Activated T-helper 1 cell treated with Interleukin-2 at 50 U/mL for 16 hours (primary cell): ENCODE measurements at places on chromosomes 16 and 17.

- DNase-seq, result no peak
These were observed 50.0 kb upstream of the TOB1 start for GRCh38 chr17:50916026-50916707.

DNA sequence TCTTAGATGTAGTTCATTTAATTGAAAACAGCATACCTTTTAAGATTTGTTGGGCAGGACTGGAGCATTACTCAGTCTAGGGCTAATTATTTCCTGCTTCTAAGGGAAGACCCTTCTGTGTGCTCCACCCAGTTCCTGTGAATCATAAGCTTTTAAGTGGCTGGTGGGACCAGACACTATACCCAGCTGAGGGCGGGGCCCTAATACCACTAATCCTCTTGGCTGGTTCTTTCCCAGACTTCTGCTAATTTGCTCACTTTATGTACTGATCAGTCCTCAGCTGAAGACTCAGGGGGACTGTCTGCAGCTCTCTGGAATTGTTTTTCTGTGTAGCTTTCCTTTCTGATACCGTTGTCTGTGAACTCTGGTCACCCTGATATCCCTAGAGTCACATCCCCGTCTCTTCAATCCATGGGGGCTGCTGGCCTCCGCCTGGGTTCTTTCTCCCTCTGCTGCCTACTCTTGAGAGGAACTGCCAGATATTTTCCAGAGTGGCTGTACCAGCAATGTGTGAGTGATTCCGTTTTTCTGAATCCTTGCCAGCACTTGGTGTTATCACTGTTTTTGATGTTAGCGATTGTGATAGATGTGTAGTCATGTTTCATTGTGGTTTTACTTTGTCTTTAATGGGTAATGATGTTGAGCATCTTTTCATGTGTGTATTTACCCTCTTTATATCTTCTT, 35.1 kb downstream of the MFSD11 start:
- peak; percentile 16 for DNase-seq

DNA sequence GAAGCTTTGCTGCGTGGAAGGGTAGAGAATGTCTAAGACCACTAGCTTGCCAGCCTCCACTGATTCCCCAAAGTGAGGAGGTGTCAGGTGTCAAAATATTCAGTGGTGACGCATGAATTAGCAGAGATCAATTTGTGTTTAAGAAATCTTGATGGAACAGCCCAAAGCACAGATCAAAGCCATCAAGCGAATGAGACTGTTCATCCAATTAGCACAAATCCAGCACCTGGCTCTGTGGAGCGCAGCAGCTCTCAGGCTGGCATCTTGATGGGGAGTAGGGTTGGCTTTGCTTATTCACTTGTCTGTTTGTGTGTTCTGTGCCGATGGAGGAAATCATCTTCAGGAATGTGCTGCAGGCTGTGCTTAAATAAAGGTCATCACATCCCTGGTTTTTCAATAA, 456.8 kb upstream of the CCL2 start:
- DNase-seq, result no peak

GRCh38 chr16:82034981-82035612, at the start of gene HSD17B2:
Gene HSD17B2, plus strand, starts transcription at chr16:82035253. Its CDS starts 172 bp downstream, at chr16:82035425.
- no peak for DNase-seq

- DNase-seq, result no peak
These were observed 24.8 kb downstream of the TTLL6 start for GRCh38 chr17:48792033-48792798.

DNA sequence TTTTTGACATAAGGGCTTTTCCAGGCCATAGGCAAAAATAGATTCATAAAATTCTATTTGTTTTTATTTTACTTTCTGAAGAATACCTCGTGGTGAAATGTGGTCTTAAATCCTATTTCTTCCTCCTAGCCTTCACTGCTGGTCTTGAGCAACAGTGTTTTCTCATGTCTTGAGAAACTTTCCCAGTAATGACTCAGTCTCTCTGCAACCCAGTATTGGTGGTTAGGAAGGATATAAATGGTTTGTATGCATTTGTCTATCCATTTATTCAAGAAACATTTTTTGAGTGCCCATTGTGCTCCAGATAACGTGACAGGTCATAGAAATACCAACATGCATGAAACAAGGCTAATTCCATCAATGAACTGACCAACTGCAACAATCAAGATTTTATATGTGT, 213.9 kb downstream of the TMEM114 start:
- DNase-seq, result no peak

GRCh38 chr16:7021653-7022275, 310.9 kb upstream of the RBFOX1 start:
- no peak for DNase-seq

DNA sequence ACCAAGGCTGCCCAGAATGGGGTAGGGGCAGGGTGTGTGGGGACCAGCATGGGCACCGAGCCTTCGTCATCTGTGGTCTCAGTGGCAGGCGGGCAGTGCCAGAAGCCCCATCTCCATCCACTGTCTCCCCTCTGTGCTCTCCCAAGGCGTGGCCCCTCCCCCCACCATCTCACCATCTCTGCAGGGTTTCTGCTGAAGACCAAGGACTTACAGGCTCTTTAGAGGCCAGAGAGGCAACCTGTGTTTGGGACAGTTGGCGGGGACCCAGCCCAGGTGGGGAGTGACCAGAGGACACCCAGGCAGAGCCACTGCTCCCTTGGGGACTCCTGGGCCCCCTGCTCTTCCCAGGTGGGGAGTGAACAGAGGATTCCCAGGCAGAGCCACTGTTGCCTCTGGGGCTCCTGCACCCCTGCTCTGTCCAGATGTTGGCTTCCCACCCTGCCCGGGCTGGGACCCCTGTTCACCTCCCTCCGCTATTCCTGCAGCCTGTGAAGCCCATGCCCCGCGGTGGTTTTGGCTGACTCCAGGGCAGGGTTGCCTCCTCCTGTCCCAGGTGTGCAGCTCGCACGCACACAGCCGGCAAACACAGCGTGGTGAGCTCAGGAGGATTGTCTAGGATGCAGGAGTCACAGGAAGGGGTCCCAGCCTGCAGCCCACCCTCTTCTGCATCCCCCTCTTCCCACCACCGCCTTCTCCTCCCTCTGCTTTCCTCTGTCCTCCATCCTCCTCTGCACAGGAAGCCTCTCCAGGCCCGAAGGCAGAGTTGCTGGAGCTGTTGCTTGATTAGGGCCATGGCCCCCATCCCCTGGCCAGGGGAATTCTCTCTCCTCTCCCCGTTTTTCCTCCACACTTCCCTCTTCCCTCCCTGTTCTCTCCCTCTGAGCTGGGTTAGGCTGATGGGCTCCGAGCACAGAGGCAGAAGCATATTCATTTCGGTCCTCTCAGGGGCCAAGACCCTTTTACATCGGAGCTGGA, 45.0 kb downstream of the SLC7A5 start:
- DNase-seq, result no peak

GRCh38 chr17:15883617-15884111, 61.3 kb upstream of the ADORA2B start:
- no peak for DNase-seq
